Activated CD4-positive, alpha-beta T cell treated with anti-CD3 and anti-CD28 coated beads for 36 hours (primary cell): ENCODE measurements at places on chromosomes 3 and 15. TPM values are rescaled to one million over a fixed set of nuclear protein-coding genes. Genes with fewer than 3 reads are reported as not detected.

DNA sequence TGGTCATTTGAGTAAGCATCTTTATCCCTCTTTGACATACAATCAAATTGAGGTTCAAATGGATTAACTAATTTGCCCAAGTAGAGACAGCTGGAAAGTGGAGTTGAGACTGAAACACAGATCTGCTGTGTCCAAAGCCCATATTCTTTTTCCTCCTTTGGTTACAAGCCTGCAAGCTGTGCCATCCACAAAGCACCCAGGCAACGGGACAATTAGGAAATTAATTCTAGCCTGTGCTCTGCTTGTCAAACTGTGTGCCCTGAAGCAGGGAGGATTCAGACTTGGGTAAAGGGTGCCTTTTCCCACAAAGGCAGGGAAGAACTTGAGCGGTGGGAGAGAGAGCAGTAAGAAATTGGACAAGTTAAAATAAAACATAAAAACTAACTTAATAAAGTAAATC is 127.9 kb downstream of the DTWD1 start:
- no peak for DNase-seq

- peak; percentile 54 for DNase-seq
Observed at GRCh38 chr3:12420393-12420792, 63.9 kb upstream of the TSEN2 start.

DNA sequence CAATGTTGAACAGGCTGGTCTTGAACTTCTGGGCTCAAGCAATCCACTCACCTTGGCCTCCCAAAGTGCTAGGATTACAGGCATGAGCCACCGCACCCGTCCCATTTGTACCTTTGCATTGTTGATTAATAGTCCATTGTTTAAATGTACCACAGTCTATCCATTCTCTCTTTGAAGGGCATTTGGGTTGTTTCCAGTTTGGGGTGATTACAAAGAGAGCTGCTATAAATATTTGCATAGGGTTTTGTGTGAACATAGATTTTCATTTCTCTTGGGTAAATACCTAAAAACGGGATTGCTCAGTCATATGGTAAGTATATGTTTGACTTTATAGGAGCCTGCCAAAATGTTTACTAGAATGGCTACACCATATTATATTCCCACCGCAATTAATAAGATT is 13.7 kb upstream of the PTPRG start:
- no peak for DNase-seq

DNA sequence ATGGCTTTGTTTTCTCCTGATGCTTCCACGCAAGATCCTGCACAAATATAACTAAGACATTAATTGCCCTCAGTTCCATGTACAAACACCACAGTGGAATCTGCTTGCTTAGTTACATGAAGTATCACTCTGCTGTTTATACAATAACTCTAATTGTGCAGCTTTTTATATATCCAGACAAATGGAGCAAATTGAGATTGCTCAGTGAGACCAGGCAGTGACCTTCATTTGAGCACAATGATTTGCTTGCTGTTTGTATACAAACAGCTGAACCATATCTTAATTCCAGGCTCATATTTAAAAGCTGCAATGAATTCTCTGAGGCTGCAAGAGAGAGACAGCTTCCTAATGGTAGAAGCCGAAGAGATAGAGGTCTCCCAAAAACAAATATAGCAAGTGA is 243.7 kb downstream of the CADPS start:
- DNase-seq: no peak

GRCh38 chr3:163919154-163919553 is 1159.1 kb downstream of the SI start:
- DNase-seq: no peak

DNA sequence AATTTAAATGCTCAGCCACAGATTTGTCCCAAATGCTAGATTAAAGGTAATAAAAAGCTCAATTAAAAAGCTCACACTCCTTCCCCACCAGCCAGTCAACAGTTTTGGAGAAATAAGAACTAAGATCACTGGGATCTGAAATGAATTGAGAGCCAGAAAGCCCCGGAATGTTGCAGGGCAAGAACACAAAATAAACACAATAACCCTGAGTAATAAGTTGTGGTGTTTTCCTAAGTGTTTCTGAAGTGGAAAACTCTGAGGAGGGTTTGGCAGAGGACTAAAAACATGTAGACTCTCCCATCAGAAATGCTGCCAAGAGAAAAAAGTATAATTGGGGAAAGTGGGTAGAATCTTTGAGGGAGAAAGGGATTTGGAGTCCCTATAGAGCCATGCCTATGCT is 127.8 kb downstream of the ABI3BP start:
- no peak for DNase-seq

- no peak for DNase-seq
Observed at GRCh38 chr3:81689617-81690016, 71.8 kb downstream of the GBE1 start.

DNA sequence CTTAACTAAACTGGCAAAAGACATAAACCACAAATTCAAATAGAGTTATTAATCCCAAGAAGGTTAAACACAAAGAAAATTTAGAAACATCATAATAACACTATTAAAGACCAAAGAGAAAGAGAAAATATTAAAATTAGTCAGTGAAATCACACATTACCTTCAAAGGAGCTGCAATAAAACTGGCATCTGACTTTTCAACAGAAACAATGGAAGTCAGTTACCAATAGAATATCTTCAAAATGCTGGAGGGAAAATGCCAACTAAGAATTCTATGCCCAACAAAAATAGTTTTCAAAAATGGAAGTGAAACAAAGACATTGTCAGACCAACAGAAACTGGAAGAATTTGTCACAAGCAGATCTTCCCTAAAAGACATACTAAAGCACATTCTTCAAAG is 68.7 kb upstream of the RNF7 start:
- DNase-seq: no peak

DNA sequence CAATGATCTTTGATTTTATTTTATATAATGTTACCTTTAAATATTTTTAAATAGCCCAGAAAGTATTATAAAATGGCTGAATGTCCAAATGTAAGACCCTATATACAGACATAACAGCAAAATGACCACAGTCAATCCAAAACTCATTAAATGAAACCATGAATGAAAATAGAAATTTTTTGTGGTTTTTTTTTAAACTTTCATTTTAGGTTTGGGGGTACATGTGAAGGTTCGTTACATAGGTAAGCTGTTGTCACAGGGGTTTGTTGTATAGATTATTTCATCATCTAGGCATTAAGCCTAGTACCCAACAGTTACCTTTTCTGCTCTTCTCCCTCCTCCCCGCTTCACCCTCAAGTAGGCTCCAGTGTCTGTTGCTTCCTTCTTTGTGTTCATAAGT is 108.8 kb downstream of the FAIM start:
- DNase-seq: no peak

DNA sequence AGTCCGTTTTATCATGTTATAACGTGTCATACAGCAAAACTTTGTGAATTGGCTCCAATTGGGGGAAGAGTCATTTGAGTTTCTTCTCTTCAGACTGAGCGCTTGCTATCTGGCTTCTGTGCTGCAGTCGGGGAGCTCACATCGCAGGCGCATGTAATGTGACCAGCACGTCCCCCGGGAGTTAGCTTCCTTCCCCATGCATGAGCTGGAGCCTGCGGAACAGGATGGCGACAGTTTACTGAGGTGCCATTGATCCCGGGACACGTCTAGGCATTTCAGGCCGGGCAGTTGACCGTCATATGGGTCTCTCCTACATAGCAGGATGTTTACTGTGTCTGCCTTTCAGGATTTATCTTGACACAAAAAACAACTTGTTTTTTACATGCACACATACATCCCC is 44.8 kb downstream of the CMTM8 start:
- no peak for DNase-seq

DNA sequence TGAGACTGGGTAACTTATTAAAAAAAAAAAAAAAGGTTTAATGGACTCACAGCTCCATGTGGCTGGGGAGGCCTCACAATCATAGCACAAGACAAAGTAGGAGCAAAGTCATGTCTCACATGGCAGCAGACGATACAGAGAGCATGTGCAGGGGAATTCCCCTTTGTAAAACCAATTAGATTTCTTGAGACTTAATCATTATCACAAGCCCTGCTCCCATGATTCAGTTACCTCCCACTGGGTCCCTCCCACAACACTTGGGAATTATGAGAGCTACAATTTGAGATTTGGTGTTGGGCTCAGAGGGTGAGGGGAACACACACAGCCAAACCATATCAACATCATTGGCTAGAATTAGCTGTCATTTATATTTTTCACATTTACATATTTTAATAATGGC is 221.0 kb downstream of the RSRC1 start:
- no peak for DNase-seq

- DNase-seq: no peak
Observed at GRCh38 chr15:87816016-87816415, 440.5 kb downstream of the NTRK3 start.

- DNase-seq: no peak
Observed at GRCh38 chr15:77168616-77169015, 97.7 kb upstream of the TSPAN3 start.

DNA sequence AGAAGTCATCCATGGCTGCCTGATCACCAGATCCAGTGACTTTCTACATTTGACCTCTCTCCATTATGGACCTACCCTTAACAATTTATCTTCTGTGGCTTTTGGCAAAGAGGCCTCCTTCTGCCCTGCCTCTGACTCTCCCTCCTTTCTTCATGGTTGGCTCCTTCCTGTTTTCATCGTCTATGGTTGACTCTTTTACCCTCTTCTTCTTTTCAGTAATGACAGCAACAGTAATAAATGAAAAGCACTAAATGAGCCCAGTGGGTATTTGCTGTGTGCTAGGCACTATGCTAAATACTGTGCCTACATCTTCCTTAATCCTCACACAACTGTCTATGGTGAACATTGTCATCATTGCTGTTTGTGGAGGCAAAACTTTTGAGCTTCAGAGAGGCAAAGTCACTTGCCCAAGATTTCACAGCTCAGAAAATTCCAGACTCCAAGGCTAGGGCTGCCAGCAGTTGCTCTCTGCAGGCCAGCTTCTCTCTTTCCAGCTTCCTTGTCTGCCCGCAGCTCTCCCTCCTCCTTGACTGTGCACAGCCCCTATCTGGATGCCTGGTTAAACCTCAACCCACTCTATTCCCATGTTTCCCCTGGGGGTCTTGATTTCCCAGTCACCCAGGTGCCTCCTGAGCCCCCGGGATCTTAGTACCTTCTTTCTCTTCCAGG is 24.6 kb downstream of the ITPR1 start:
- DNase-seq: no peak

DNA sequence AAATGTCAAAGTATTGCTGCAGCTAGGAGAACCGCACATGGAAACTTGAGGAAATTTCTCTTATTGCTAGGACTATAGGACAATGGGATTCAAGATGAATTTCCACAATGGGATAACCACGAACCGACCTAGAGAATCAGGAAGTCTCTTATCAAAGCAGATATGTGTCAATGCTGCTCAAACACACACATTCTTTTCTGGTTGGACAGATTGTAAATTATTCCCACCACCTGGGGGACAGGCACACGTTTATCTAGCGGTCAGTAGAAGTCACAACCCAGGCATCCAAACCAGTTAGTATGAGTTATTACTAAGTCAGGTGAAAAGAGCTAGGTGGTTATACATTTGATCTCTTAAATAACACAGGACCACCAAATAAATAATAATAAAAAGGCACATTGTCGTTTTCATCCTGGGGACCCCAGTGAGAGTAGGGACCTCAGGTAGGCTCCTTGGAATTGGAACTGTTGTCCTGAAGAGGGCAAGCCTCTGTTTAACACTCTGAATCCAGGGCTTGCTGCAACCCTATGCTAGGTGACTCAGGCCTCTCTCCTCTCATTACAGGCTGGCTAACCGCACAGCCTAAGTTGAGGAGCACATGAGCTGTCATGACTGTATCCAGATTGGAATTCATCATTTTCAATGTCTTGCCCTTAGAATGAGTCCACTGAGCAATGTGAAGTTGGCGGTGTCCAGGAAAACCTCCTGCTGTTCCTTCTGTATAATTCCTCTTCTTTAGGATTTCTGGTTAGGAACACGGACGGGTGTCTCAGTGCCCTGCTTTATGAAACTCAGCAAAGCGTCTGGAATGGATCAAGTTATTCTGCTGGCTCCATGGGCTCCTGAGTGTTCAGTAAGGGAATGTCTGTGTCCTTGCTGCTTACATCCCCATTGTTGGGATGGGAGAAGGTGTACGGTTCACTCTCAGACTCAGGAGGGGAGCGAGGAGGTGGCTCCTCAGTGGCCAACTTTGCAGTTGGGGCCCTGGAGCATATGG is 59.0 kb downstream of the CLEC3B start:
- no peak for DNase-seq

- peak; percentile 66 for DNase-seq
Observed at GRCh38 chr15:100873029-100873677, 6.5 kb upstream of the ALDH1A3 start.

DNA sequence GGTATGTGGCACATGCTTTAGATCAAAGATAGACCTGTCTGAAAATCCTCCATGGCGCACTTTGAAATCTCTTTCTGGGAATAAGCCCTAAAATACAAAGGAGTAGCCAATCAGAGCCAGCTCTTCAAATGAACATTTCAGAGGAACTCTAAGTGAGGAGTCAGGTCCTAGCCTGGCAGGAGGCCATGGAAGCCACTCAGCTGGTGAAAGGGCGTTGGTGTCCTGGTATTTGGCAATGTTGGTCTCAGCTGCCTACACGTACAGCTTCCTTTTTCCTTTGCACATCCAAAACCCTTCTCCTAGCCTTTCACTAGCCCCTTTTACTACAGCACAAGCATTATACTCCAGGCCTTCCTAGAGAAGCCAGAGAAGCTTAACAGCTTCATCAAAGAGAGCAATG is 5.5 kb downstream of the WDR73 start:
- no peak for DNase-seq

GRCh38 chr3:40306336-40306735 is 3.2 kb upstream of the EIF1B start:
- no peak for DNase-seq

GRCh38 chr3:24119321-24119751 is 174.2 kb downstream of the NR1D2 start:
- no peak for DNase-seq

- peak; percentile 87 for DNase-seq
Observed at GRCh38 chr3:69082805-69083204, 1.9 kb upstream of the ARL6IP5 start.

GRCh38 chr3:36992806-36993325 is at the start of gene EPM2AIP1:
EPM2AIP1 (minus strand) TSS chr3:36993131; CDS start chr3:36993077, 54 bp downstream.
- DNase-seq: no peak

GRCh38 chr3:37855363-37855970 is 6.2 kb upstream of the CTDSPL start:
- peak; percentile 89 for DNase-seq

GRCh38 chr15:91896341-91897055 is 43.0 kb downstream of the SLCO3A1 start:
- no peak for DNase-seq

DNA sequence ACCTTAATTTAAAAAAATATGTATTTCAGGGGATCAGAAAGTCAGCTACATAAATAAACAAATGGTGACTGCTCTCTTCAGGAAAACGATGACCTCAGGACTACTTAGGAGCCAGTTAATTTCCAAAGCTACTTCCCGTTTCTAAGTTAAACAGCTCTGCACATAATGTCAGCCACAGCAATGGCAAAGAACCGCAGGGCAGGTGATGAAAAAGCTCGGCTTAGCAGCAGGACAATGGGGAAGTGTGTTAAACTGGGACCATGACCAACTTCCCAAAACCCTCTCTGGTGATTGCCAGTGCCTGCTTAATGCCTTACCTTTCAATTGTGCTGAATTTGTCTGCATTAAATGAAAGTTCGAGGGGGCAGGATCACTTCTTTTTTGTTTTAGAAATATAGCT is 258.9 kb downstream of the FHIT start:
- no peak for DNase-seq

GOLGB1 gene
- 19.0 TPM for total RNA-seq

PLIN1 gene
- total RNA-seq: 0.39 TPM

VEPH1 gene
- not detected for total RNA-seq

EBLN2 gene
- 5.2 TPM for total RNA-seq

NKTR gene
- total RNA-seq: 50.8 TPM

UROC1 gene
- total RNA-seq: not detected

GOLGA6D gene
- not detected for total RNA-seq
